Smooth muscle cell of the brain vasculature (primary cell): ENCODE measurements at places on chromosomes 5 and 9.

- peak; percentile 10 for DNase-seq
Measured at GRCh38 chr5:178590141-178590923, at the start of gene COL23A1. Gene COL23A1 (minus strand): TSS chr5:178590393.

GRCh38 chr9:133421615-133422542, at the start of gene ADAMTS13:
Gene ADAMTS13 (plus strand): TSS chr9:133422367. CDS start chr9:133422444, 77 bp downstream.
- no peak for DNase-seq

DNA sequence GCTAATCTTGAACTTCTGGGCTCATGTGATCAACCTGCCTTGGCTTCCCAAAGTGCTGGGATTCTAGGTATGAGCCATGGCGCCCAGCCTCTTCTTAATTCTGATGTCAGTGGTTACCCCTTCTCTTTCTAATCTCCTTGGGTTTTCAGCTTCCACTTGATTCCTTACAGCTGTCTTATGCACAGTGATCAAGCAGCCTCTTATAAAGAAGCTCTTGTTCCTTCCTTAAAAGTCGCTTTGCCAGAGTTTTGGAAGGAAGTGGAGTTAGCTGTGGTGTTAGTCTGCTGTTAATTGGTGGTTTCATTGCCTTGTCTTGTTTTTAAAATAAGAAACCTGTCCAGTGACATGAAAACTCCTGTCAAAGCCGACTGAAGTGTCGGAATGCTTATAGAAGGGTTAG, 128.1 kb upstream of the CACNA1B start:
- DNase-seq: no peak

DNA sequence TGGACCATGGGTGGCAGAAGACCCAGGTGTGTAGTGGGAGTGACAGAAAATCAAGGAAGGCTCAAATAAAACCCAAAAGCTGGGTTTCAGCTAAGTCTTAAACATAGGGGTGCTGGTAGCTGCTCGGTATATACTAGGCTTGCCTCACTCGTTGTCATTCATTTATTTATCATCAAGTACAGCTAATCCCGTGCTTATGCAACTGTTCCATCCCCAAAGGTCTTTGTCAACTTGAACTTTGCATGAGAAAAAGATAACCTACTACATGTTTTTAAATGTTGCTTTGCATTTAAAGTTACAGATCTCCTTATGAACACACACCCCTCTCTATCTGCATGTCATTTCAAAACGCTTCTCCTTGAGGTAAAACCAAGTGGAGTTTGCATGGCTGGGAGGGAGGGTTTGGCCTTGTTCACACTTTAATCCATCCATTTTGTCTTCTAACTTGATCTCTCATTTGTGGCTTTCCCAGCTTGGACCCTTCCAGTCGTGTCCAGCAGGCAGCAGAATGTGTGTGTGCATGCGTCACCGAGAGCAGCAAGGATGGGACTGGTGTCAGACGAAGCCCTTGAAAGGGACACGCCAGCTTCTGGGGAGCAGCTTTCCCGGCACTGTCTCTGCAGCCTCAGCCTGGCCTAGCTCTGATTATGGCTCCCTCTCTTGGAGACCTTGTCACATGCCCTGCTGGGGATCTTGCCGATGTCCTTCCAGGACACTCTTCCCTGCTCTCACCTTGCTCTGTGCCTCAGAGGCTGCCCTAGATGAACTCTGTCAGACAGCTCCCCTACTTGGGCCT, 133.5 kb downstream of the GADD45G start:
- no peak for DNase-seq

DNA sequence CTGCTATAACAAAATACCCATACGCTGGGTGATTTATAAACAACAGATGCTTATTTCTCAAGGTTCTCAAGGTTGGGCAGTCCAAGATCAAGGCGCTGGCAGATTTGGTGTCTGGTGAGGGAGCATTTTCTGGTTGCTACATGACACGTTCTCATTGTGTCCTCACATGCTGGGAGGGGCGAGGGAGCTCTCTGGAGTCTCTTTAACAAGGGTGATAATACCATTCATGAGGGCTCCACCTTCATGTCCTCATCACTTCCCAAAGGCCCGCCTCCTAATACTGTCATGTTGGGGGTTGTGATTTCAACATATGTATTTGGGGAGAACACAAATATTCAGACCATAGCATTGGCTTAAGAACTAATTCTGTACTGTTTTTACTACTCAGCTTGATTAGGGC, 4.6 kb downstream of the CFAP90 start:
- DNase-seq: no peak

- no peak for DNase-seq
Measured at GRCh38 chr9:121751686-121752445, 100.4 kb downstream of the DAB2IP start.
